ENCODE measurements at places on chromosomes 4 and X.

DNA sequence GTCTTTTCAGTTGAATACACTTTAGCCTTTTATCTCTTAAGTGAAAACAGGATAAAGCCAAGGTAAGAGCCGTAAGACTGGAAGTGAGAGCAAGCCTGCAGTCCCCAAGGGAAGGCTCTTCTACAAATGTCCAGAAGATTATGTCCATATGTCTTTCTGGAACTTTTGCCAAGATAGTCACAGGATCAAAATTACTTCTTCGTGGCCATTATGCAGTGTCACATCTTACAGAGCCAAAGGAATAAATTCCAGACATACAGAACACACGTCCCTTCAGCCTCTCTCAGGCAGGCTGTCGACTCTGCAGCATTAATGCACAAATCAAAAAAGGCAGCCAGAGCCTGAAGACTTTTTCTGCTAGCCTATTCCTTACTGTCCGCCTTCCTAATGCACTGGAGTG is 10.9 kb upstream of the GATB start:
- DNase-seq: no peak

GRCh38 chrX:131762802-131763234 is 218.9 kb downstream of the OR13H1 start:
- no peak for DNase-seq

DNA sequence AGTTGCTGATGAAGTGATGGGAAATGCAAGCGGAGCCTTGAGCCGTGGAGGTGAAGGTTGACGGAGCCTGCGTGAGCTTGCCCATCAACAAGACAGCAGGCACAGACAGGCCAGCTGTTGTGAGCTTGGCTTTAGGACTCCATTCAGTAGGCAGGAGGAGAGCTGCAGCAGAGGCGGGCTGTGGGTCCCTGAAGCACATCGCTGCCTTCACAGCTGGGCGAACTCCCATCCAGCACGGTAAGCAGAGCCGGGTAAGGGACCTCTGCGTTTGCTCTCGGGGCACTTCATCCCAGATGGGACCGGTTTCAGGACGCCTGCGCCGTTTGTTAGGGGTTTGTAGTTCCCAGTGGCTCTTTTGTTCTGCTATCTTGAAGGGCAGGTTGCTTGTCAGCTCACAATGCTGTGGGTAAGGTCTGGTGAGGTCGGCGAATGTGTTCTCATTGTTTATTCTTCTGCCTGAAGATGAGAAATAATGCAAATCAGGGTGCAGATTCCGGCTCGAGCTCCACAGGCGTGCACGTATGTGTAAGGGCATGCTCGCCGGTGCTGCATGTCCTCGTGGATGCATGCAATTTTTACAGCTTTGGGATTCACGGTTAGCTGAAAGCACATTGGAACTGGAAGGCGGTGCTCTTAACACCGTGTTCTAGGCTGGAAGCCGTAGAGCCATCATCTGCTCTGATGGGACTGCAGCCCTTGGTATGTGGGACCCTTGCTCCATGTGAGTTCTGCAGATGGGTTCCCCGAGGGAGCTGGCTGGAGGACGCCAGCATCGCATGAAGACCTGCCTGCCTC is 54.6 kb upstream of the CLDN34 start:
- no peak for DNase-seq

DNA sequence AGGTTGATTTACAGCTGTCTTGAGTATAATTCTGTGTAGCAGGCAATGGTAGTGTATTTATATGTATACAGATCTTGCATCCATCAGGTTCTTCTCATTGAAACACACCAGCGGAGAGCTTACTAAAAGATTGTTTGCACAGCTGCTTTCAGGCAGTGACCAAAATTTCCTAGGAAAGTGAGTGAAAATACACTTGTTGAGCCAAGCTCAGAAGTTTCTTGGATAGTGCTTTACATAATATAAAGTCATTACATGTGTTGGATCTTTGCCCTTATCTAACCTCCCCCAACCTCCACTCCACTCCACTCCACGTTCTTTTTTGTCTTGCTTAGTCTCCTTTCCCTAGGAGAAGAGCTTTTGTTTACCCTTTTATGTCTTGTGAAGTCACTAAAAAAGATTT is 34.1 kb downstream of the CNKSR2 start:
- no peak for DNase-seq

GRCh38 chr4:87717276-87718031 is 67.4 kb downstream of the DMP1 start:
- no peak for DNase-seq

GRCh38 chrX:24782011-24782410 is 88.3 kb downstream of the POLA1 start:
- DNase-seq: no peak

- DNase-seq: no peak
Measured at GRCh38 chr4:152394791-152395190, 141.1 kb downstream of the FBXW7 start.

DNA sequence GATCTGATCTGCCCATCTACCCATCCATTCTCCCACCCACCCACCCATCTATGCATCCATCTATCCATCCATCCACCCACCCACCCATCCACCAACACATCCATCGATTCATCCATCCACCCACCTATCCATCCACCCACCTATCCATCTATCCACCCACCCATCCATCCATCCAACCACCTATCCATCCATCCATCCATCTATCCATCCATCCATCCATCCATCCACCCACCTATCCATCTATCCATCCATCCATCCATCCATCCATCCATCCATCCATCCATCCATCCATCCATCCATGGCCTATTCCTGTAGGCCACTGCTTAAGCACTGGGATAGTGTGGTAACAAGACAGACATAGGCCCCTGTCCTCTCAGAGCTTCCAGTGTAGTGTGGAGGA is 69.8 kb downstream of the SORCS2 start:
- no peak for DNase-seq

GRCh38 chr4:8381814-8382581 is 58.5 kb downstream of the ACOX3 start:
- no peak for DNase-seq

- peak; percentile 23 for DNase-seq
Measured at GRCh38 chr4:108140328-108140727, 28.4 kb downstream of the LEF1 start.

GRCh38 chrX:38513112-38513742 is 48.1 kb upstream of the TSPAN7 start:
- DNase-seq: no peak

DNA sequence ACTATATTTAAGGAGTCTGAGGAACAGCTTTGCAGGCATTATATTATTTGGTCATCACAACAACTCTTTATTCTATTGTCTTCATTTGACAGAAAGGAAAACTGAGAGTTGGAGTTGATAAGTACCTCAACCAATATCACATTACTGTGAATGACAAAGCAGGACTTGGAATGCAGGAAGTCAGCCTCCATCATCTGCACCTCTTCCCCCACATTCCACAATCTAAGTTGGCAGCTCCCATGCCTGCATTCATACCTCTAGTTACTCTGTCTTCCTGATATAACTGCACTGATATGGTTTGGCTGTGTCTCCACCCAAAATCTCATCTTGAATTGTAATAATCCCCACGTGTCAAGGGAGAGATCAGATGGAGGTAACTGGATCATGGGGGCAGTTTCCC is 356.7 kb downstream of the GALNTL6 start:
- DNase-seq: no peak

GRCh38 chr4:170198747-170199146 is 109.0 kb upstream of the AADAT start:
- DNase-seq: no peak

GRCh38 chrX:5650904-5651303 is 577.8 kb downstream of the NLGN4X start:
- no peak for DNase-seq

- DNase-seq: no peak
Measured at GRCh38 chr4:8330821-8331574, 61.4 kb downstream of the HTRA3 start.

- DNase-seq: no peak
Measured at GRCh38 chr4:182126096-182126495, 117.1 kb upstream of the TENM3 start.

All from CD4-positive, alpha-beta T cell treated with Interleukin-10 for 1 hour (primary cell).